ENCODE measurements at places on chromosomes 3 and 15.

- DNase-seq, result no peak
Observed at GRCh38 chr3:170520996-170521395, 64.9 kb downstream of the SLC7A14 start.

DNA sequence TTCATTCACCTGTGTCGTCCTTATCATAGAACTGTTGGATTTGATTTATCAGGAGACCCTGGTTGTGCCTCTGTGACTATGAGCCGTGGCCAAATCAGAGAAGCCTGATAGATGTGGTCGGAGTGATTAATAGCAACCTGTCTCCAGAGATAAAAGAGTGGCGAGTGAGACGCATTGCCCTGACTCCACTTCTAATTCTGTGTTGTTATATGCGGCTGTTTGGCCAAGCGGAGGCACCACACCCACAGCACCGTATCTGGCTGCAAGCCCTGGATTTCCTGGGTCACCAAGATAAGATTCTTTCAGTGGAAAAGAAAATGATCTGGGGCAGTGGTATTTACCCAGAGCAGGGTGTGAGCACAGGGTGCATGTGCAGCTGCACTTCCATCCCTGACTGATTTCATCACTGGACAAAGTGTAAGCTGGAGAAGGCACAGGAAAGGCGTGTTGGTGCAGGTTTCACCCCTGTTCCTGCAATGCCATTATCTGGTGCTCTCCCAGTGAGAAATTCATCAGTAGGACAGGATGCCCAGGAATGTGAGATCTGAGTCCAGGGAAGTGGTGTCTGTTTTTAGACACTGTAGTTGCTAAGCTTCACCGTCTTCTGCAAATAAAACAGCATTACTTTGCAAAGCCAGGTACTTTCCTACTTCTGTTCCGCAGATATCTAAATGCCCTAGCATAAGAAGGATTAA, 84.6 kb downstream of the CD47 start:
- no peak for DNase-seq

DNA sequence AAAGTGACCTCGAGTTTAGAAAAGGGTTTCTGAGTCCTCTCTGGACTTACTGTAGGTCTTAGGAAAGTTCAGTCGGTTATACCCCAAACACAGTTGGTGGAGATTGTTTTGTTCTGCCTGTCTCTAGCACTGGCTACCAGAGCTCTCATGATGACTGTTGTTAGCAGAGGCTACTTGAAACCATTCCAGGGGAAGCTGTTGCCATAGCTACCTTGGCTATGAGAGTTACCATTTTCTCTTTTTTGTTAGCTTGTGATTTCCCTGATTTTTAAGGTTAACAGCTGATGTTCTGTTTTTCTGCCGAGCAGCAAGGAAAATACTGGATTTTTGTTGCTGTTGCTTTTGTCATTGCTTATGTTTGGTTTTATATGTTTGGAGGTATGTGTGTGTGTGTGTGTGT, 26.7 kb downstream of the ABHD2 start:
- DNase-seq, result no peak

DNA sequence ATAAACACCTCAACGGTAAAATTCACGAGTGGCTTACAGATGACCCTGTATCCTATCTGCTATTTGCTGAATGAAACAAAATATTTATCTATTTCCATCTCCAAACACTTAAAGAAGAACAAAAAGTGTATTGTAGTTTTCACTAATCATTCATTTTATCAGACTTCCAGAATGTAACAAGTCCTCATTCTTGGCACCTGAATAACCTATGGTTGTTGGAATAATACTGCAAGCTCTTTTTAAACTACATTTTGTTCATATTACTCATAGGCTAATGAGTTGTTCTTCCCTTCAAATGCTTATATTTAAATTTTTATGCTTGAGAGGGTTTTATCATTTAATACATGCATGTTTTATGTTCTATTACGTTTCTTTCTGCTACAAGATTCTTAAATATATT, 1434.1 kb downstream of the SI start:
- DNase-seq, result no peak

- DNase-seq, result no peak
Observed at GRCh38 chr15:73959801-73960200, 32.3 kb downstream of the STOML1 start.

- DNase-seq, result no peak
Observed at GRCh38 chr15:32838820-32839219, 121.0 kb downstream of the GREM1 start.

DNA sequence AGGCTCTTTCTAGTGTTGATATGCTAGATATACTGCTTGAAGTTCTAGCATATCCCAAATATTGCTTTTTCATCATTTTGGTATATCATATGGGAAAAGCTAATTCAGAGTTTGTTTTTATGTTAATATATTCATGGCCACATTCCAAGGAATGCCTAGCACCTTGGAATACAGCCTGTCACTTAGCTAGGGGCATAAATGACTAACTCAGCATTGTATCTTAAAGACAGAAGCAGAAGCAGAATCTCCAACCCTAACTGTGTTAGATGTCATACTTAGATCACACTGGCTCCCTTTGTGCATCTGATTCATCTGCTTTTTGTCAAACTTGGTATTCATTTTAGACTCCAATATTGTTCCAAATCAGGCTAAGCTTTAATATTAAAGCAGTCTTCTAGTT, 130.8 kb upstream of the TSPAN3 start:
- no peak for DNase-seq

DNA sequence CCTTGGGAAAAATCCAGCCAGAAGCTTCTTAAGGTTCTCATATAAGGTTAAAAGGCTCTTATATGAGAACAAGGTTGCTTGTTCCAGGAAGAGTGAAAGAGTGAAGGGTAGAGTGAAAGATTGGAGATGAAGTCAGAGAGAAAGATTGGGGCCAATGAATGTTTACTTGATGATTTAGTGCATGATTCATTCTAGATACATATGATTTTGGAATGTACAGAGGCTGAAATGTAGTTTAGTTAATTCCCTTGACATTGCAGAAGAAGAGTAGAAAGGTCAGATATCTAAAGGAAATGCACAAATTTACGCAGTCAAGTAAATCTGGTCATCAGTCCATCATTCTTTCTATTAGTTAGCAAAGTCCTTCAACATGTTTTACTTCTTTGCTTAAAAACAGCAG, 619.8 kb upstream of the ZNF717 start:
- no peak for DNase-seq

DNA sequence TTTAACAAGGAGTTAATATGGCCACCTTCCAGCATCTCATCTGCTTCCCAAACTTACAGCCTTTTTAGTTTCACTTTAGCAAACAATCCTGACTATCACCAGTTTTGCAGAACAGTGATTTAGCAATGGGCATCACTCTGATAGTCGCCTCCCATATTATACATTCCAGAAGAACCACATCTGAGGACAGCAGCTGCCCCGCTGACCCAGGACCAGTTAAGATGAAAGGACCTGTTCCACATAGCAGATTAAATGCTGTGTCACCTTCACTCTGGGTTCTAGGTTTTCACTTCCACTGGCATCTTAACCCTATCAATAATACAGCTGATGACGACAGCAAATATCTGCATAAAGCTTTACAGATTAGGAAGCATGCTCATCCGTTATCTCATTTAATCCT, 99.8 kb downstream of the TRIM69 start:
- no peak for DNase-seq

GRCh38 chr3:124142389-124142970, 150.6 kb upstream of the ROPN1 start:
- no peak for DNase-seq

GRCh38 chr15:60648928-60649679, 170.2 kb upstream of the ICE2 start:
- DNase-seq, result no peak

DNA sequence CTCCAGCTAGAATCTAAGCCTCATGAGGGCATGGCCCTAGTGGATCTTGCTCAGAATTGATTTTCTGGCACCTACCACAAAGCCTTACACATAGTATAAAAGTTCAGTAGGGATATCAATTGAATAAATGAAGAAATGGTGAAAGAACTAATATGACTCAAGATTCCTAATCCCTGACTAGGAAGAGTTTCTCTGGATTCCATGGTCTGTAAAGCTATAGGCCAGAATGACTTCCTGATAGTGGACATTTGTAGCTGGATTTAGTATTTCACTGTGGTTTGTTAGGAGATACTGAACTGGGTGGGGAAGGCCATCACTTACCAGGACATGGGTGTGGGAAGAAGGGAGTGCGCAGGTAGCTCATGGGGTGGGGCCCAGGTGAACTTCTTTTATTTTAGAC, 168.9 kb downstream of the RAP2B start:
- no peak for DNase-seq

- DNase-seq, result no peak
Observed at GRCh38 chr3:153250446-153250845, 88.4 kb downstream of the RAP2B start.

- no peak for DNase-seq
Observed at GRCh38 chr15:90097475-90097874, 4.8 kb downstream of the IDH2 start.

GRCh38 chr3:46463868-46464241, 850 bp downstream of the LTF start:
- DNase-seq, result no peak

DNA sequence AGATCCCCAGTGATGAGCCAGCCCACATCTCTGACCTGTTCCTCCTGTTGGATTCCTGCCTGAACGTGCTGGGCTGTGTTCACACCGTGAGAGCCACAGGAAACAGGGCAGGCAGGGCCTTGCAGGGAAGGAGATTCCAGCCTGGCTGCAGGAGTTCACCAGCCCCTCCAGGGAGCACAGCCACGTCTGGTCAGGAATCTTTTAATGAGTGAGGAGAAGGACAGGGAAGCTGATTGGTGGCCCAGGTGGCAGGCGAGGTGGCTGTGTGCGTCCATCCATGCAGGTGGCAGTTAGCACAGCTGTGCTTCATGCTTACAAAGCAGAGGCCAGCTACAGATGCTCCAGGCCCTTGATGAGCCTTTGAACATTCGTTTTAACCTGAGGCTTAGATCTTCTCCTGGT, 10.5 kb downstream of the LRRK1 start:
- no peak for DNase-seq

GRCh38 chr3:30658328-30659052, 52.1 kb downstream of the TGFBR2 start:
- DNase-seq, result peak; percentile 60

- no peak for DNase-seq
Observed at GRCh38 chr15:40929660-40930429, 705 bp downstream of the DLL4 start.

DNA sequence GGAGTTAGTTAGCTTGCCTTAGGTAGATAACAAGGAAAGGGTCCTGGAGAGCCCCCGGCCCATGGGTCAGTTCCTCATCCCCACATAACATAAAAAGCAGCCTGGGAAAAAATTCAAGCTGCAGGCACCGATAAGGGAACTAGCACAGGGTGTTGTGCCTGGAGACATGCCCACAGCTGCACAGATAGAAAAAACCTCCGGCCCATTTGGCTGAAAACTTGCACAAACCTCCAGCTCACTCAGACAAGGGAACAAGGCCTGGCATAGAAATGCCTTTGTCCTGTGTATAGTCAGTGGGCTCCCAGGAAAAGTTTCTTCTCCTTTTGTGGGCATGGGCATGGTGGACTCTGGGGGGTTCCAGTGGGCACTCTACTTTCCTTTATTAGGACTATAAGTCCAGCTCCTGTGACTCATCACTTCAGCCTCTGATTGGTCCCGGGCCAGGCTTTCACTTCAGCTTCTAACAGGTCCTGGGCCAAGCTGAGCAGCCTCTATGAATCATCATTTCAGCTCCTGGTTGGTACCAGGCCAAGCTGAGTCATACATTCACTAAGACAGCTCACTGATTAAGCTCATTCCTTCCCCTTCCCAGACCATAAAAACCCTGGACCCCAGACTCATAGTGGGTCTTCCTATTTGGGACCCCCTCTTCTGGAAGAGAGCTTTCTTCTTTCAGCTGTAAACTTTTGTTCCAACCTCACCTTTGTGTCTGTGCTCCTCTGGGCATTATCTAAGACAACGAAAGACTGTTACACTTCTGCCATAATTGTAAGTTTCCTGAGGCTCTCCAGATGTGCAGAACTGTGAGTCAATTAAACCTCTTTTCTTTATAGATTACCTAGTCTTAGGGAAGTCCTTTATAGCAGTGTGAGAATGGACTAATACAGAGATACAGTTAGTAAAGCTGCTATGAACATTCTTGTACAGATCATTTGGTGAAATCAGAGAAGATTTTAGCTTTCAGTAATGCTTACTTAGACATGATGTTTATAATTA, 348.0 kb upstream of the DPPA4 start:
- no peak for DNase-seq

DNA sequence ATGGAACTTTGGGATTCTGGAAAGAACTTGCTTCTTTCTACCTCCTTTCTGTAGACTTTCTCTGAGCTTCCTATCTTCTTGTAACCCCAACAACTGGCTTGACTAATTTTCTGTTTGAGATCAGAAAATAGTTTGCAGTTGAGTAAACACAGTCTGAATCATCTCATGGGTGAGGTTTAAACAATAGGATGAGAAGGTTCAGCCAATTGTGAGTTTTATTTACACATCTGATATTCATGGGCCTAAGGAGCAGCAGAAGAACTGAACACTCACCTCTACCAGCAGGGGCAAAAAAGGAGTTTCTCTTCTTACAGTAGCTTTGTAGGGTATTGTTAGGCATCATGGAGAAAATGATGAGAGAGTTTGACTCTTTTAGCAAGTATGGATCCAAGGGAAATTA, 54.2 kb downstream of the DTWD1 start:
- no peak for DNase-seq

DNA sequence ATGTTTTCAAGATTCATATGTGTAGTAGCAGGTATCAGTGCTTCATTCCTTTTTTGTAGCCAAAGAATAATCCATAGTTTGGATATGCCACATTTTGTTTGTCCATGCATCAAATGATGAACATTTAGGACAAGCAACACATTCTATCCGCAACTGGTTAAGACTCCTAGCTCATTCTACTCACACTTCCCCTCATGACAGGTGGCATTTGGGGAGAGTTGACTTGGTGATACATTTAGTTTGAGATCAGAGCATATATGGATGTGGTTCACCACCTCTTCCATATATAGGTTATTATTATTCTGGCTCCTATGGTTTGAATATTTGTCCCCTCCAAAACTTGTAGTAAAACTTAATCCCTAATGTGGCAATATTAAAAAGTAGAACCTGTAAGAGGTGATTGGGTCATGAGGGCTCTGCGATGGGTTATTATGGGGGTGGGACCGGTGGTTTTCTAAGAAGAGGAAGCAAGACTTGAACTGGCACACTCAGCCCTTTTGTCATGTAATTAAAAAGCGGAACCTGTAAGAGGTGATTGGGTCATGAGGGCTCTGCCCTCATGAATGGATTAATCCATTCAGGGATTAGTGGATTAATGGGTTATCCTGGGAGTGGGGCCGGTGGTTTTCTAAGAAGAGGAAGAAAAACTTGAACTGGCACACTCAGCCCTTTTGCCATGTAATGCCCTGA, 75.3 kb upstream of the HRH1 start:
- no peak for DNase-seq

GRCh38 chr3:14451844-14452739, 49.7 kb downstream of the SLC6A6 start:
- no peak for DNase-seq

GRCh38 chr3:122111974-122112373, 56.8 kb downstream of the CD86 start:
- DNase-seq, result no peak

- no peak for DNase-seq
Observed at GRCh38 chr3:158050461-158050860, 55.8 kb downstream of the SHOX2 start.

- DNase-seq, result no peak
Observed at GRCh38 chr15:79629687-79630086, 197.6 kb downstream of the MINAR1 start.
